ENCODE measurements at places on chromosomes 16 and 17. TPM values are rescaled to one million over a fixed set of nuclear protein-coding genes. Genes with fewer than 3 reads are reported as not detected.

DNA sequence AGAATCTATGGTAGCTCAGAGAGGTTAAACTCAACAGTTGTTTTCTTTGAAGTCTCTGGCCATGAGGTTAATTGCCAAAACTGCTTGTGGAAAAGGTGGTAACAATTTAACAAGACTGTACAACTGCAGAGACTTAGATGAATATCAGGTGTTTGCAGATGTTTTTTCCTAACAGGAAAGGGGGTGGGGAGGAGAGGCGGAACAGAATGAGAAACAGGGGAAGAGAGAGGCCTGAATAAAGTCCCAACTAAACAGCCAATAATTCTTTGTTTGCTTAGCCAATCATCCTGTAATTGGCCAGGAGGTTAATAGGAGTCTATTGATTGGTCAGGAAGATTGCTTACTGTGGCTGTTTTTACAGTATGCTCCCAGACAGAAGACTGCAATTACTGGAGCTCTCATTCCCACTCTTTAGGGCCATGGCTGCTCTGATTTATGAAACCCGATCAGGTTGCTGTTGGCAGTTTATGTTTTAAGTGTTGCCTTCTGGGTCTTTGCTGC is 249.7 kb upstream of the TBX2 start:
- DNase-seq = no peak

DNA sequence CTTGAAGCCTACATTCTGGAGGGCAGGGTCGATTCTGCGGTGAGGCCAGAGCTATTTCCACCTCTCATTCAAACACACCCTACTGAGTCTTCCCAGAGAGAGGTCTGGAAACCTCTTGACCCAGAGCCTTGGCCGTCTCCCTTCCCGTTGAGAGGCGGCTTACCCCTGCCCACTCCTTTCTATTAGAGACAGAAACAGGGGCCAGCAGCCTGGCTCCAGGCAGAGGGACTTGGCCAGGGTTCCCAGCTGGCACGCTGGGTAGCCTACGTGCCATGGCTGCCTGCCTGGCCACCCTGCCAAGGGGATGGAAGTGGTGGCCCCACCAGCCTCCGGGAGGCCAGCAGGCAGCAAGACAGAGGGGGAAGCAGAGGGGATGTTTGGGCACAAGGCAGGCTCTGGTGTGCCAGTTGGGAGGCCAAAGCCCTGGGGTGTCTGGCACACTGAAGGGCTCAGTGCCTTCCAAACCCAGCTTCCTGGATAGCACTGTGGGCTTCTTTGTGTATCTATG is 6.0 kb downstream of the STAC2 start:
- DNase-seq = no peak

GRCh38 chr17:4365628-4366326 is 698 bp downstream of the UBE2G1 start:
- no peak for DNase-seq

MYH13 gene
- 0.11 TPM for polyA plus RNA-seq

GRCh38 chr17:33381201-33381600 is 88.1 kb upstream of the ASIC2 start:
- no peak for DNase-seq

- no peak for DNase-seq
Observed at GRCh38 chr16:1430759-1431496, at the start of gene PERCC1. Gene PERCC1, plus strand, starts transcription at chr16:1431078. Its CDS starts 1,516 bp downstream, at chr16:1432594.

DNA sequence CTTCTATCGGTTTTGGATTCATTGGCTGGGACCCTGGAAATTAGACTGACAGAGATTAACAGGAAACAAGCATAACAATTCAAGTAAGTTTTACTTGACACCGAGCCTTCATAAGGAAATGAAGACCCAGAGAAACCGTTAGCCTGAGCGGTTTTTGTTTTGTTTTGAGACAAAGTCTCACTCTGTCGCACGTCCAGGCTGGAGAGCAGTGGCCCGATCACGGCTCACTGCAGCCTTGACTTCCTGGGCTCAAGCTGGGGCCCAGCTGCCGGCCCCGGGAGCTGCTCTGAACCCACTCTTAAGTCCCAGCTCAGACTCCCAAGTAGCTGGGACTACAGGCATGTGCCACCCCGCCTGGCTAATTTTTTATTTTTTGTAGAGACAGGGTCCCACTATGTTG is 321.3 kb downstream of the SEC14L1 start:
- DNase-seq = no peak

DNA sequence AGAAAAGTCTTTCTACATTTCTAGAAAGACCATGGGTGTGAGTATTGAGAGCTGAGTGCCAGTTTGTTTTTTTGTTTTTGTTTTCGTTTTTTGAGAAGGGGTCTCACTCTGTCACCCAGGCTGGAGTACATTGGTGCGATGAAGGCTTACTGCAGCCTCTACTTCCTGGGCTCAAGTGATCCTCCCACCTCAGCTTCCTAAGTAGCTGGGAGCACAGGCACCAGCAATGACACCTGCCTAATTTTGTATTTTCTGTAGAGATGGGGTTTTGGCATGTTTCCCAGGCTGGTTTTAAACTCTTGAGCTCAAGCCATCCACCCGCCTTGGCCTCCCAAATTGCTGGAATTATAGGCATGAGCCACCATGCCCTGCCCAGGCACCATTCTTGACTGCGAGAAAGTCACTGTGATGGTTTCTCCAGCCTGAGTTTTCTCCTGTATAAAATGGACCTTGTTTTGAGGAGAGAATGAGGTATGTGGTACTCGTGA is 673.8 kb downstream of the MAF start:
- no peak for DNase-seq

DNA sequence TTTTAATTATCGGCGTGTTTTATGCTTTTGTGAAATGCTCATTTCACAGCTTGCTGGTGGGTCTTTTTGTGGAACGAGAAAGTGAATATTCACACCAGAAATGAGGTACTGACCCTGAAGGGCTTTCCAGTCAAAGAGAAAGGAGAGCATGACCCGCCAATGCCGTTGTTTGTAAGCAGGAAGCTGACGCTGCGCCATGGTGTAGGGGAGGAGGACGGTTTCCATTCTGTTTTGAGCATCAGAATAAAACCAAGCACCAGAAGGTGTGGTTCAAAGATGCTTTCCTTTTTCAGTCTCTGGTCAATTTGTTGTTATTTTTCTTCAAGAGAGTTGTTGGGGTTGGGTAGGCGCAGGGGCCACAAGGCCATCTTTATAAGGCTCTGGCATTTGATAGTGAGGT is 669.3 kb downstream of the WWOX start:
- no peak for DNase-seq

DNA sequence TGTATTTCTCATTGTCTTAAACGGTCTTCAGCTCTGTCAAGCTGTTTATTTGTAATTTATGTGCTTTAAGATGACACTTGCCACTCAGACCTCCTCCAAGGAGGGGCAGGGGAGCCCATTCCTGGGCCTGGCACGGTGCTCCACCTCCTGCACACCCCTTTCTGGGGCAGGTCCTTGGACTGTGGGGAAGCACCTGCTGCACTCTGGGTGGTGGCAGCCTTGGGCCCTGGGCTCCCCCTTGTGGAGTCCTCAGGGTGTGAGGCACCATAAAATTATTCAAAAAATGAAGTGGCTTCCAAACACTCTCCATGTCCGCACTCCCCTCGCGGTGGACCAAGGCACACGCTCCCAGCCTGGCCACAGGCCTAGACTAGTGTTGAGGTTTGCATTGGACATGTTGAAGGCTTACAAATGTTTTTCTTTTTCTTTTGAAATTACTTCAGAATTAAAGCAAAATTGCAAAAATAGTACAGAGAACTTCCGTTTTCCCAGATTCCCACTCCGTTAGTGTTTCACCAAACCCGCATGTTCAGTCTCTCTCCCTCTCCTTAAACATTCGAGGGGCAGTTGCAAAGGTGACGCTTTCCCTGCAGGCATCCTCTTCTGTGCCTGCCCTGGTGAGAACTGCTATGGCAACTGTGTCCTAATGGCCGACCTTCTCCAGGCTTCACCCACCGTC is 32.4 kb downstream of the FOXK2 start:
- DNase-seq = no peak

SDR42E1 gene
- polyA plus RNA-seq = 13.3 TPM

KANSL1 gene
- polyA plus RNA-seq = 93.4 TPM

- no peak for DNase-seq
Observed at GRCh38 chr17:75048249-75048878, 1.3 kb downstream of the KCTD2 start.

APOBR gene
- 0.76 TPM for polyA plus RNA-seq

LGALS9C gene
- polyA plus RNA-seq = not detected

CD300LB gene
- polyA plus RNA-seq = 0.23 TPM

Measured in left renal pelvis (tissue), 4 donors.